ENCODE measurements at places on chromosomes 2 and 18.

DNA sequence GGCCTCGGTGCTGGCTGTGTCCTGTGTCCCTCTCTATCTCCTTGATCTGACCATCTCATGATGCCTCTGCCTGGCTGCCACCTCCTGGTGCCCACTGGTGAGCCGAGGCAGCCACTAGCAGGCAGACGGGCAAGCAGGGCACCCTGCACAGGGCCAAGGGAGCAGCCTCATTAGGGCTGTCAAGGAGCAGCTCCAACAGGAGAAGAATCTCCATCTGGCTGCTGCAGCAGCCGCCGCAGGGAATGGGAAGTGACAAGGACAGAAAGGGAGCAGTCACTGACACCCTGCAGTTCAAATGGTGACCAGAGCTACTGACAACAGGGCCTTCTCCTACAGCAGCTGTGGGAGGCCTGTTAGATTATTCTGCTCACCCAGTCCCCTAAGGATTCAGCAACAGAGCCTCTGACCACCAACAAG, 32.6 kb downstream of the ALPK2 start:
- DNase-seq: no peak

- DNase-seq: no peak
Measured at GRCh38 chr18:56175330-56176001, 462.9 kb downstream of the TXNL1 start.

DNA sequence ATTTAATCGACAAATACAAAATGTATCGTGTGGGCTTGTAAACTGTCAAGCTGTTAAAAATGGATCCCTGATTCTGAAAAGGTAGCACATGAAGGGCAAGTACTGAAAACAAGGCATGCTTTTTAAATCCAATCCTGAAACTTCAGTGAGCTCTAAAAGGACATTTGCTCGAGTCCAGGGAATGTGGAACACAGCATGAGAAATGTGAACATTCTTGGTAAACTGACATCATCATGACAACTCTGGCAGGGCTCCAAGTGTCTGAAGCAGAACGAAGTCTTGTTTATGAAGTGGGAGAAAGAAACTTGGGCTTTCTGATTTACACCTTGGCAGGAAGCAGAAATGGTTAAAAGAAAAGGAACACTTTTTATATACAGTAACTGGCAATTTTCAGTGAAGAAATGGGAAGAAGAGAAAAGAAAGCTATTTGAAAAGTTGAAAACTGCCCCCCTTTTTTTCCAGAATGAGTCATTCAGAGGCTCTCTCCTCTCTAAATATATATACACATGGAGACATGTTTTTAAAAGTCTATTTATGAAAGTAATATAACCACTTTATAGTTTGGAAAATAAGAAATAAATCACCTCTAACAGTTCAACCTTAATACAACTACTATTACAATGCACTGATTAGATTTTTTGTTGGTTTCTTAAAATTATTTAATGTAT, 120.8 kb downstream of the GAREM1 start:
- DNase-seq: no peak

DNA sequence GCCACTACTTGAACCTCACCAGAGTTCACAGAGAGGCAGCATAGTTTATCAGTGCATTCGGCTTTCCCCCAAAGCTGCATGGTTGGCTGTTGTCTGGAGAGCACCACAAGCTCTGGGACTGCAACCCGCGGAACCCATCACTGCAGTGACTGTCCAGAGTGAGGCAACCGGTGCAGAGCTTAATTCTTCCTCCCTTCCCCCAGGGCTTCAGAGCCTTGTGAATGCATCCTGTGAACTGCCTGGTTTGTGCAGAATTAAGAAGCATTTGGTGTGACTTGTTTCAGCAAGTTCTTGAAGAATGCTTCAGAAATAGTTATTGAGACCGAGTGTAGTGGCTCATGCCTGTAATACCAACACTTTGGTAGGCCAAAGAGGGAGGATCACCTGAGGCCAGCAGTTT, 99.2 kb upstream of the FOSL2 start:
- DNase-seq: no peak

- no peak for DNase-seq
Measured at GRCh38 chr2:41735006-41735405, 312.8 kb upstream of the PKDCC start.

DNA sequence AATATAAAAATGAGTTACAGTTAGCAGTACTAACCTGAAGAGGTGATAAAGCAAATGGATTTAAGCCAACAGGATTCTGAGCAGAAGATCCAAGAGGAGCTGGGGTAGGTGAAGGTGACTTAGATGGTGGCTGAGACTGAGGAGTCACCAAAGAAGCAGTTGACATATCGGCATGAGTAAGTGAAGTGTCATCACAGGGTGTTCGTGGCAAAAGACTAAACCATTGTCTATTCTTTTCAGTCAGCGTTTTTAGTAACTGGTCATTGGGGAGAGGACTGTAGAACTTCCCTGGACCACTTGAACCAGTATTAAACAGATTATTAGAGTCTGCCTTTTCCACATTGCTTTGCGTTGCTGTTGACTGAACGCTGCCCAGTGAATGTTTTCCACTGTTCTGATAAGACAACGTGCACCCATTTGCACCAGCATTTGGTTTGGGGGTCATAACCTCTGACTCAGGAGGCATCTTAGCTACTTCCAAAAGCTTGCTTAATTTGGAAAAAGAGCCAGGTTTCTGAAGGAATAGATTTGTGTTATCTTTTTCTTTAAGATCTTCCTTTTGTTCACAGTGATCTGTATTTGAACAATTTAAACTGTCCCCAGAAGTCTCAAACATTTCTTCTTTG, 63.3 kb upstream of the WDSUB1 start:
- DNase-seq: no peak

DNA sequence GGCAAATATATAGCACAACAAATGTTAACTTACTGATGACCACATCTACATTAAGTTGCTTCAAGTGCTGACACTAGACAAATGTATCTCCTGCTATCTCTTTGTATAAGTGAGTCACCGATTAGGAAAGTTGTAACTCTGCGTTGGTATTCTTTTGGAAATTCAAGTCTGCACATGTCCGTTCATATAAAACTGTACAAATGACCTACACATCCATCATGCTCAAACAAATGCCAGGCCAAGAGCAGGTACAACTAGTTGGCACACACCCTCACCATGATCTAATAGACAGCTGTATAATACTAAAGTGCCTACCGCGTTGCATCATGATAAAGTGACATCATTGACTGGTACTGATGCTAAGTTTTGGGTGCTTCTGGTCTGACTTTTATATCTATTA, 141.1 kb downstream of the RBMS1 start:
- no peak for DNase-seq

GRCh38 chr2:204503869-204504268, 41.4 kb upstream of the PARD3B start:
- DNase-seq: no peak

GRCh38 chr2:209141142-209141541, 282.7 kb upstream of the MAP2 start:
- DNase-seq: no peak

DNA sequence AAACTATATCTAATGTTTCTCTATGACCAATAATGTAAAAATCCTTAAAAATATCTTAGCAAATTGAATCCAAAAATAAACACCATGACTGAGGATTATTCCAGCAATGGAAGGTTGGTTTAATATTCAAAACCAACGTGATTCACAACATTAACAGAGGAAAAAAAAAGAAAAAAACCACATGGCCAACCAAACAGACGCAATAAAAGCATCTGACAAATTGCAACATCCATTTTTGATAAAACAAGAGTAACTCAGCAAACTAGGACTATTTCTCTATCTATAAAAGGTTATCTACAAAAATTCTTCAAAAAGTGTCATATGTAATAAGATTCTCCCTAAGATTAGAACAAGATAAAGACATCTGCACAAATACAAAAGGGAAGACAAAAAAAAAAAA, 28.9 kb downstream of the PPP3R1 start:
- DNase-seq: no peak

DNA sequence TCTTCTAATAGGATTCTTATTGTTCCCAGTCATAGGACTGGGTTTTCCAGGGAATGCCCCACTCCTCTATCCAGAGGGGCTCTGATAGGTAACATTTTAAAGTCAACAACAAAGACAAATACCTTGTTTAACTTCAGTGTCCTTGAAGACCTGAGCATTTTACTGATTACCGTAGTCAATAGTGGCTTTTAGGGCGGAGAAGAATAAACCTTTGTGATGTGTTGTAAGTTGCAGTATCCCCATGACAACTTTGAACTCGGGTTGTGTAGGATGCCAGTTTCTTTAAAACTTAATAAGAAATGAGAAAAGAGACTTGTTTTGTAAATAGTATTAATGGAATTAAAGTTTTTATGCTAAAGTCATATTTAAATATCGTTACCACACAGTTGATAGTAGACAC, 6.0 kb downstream of the GATA6 start:
- no peak for DNase-seq

DNA sequence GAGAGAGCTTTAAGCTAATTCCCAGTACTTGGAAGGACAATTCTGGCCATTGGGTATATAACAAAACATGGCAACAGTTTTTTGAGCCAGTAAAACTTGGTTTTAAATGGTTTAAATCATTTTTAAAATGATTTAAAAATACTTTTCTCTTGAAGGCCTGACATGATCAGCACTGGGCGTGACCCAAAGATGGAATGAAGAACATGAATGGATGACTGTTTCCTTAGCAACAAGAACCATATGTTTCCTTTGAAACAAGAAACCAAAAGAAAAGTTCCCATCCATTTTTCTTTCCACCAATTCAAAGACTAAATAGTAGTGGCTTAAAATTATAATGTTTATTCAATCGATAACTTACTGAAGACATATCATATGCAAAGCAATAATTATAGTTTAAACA, 348.3 kb upstream of the FIGN start:
- DNase-seq: no peak
